ENCODE measurements at places on chromosomes 5 and 9. TPM values are rescaled to one million over a fixed set of nuclear protein-coding genes. Genes with fewer than 3 reads are reported as not detected.

DNA sequence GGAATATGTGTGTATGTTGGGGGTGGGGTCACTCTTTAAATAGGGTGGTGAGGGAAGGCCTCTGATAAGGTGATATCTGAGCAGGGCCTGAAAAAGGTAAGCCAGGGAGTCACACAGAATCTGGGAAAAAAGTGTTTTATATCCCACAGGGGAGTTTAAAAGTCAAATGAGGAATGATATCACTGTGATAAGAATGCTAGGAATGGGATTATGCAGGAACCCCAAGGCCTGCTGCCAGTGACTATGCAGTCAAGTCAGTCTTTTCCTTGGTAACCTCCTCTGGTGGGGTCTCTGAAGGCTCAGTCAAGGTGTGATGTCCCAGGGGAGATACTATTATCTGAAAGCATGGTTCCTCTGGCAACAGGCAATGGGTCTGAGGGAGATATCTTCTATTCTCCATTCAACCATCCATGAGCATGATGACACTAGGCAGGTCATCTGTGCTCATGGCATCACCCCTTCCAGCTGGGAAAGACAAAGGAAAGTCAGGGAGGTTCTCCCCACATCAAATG, 53.5 kb downstream of the GRIA1 start:
- no peak for DNase-seq

DNA sequence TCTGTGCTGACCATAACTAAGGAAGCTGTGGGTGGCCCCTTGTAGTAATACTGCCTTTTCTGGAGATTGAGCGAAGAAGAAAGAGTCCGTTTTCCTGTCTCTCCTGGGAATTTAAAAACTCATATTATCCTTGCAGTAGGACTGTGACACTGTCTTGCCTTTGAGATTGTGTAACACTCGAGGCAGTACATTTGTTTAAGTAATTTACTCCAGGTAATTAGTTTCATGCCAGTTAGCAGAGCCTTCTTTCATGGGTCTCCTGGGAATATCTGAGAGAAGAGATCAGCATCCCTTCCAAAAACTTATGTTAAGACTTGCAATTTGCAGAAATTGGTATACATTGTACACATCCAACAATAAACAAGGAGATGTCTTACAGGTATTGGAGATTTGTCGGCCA, 405.6 kb downstream of the DMRT2 start:
- DNase-seq, result no peak

The TERT gene
- 40.4 TPM for total RNA-seq

DNA sequence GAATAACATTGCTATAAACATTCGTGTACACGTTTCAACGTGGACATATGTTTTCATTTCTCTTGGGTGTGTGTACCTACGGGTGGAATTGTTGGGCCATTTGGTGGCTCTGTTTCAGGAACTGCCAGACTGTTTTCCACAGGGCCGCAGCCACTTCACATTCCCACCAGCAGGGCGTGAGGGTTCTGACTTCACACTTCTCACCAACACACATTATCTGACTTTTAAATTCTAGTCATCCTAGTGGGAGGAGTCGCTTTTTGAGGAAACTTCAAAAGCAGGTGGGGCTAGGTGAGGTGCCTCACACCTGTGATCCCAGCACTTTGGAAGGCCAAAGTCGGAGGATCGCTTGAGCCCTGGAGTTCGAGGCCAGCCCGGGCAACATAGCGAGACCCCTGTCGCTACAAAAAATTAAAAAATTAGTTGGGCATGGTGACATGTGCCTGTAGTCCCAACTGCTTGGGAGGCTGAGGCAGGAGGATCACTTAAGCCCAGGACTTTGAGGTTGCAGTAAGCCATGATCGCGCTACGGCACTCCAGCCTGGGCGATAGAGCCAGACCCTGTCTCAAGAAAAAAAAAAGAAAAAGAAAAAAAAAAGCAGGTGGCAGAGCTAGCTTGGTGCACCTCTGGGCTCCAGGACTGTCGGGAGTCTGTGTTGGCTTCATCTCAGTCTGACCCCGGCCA, 28.5 kb downstream of the TSPAN17 start:
- peak; percentile 72 for DNase-seq

- DNase-seq, result no peak
These were observed 11.6 kb downstream of the SSBP2 start for GRCh38 chr5:81739291-81739690.
